GM23248 (cell line): ENCODE measurements at places on chromosomes 5 and 9.

DNA sequence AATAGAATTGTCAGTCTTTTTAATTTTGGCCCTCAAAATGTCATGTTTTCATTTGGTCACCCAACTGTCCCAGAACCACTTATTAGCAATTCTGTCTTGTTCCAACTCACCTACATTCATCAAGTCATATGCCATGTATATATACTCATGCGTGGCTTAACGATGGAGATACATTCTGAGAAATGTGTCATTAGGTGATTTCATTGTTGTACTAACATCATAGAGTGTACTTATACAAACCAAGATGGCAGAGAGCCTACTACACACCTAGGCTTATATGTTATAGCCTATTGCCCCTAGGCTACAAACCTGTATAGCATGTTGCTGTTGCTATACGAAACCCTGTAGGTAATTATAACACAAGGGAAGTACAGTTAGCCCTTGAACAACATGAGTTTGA, 36.6 kb downstream of the RNF38 start:
- no peak for DNase-seq

GRCh38 chr9:1668441-1668840, 346.7 kb upstream of the SMARCA2 start:
- DNase-seq, result no peak

DNA sequence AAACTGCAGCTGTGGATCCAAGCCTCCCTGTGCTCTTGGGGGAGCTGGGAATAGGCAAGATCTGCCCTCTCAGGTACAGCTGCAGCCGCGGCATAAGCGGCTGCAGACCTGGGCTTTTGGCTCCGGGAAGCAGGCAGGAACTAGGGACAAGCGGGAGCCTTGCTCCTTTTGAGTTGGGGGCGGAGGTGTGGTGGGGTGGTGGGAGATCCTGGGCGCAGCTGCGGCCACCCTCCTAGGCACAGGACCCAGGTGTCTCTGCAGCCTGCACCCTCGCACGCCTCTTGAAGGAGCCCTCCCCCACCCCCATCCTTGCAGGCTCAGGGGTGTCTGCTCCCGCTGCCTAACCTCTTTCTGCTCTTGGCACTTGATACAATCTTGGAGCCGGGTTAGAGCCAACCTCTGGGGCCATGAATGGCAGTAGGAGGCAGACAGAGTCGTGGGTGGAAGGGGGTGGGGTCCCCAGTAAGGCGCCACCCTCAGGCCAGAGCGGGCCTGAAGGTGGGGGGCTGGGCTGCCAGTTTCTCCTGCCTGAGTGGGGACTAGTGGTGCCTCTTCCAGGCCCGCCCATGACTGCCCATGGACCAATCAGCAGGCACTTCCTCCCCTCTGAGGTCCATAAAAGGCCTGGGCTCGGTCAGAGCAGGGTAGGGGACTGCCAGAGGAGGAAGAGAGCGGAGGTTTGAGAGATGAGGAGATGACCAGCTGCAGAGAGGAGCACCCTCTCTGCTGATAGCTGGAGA, 267.6 kb upstream of the TNC start:
- no peak for DNase-seq

GRCh38 chr9:99415606-99416005, 193.5 kb downstream of the SEC61B start:
- no peak for DNase-seq

GRCh38 chr9:4838189-4838546, 45.4 kb downstream of the RCL1 start:
- no peak for DNase-seq

GRCh38 chr9:112848316-112849151, 42.1 kb downstream of the SLC46A2 start:
- DNase-seq, result no peak

DNA sequence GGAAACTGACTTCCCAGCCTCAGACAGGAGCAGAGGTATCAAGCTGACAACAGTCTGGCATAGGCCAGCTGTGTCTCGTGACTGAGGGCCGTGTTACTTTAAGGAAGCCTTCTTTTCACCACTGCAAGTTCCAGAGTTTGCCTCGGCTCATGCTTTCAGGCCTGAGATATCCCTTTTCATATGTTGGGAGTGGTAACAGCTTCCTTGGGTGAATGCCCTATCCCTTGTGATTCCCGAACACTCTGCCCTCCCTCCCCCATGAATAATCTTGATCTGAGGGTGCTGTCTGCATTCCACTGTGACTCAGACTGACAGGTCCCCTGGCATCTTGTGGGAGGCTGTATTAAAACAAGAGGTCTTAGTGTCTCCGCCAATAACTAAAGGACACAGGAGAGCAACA, 49.7 kb upstream of the ARL15 start:
- peak; percentile 84 for DNase-seq

DNA sequence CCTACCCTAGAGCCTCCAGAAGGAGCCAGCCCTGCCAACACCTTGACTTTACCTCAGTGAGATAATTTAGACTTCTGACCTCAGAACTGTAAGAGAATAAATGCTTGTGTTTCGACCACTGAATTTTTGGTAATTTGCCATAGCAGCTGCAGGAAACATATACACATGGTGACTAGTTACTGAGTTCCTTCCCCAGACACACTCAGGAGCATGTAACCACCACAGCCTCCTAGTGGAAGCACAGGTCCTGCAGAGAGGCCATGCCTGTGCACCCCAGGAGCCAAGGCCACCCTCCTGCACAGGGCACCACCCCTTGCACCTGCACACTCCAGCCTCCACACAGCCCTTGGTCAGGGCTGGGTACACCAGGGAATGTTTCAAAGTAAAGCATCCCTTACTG, 7.6 kb upstream of the CAMSAP1 start:
- peak; percentile 14 for DNase-seq

- DNase-seq, result no peak
Measured at GRCh38 chr9:105673850-105674387, 11.7 kb downstream of the TAL2 start.

DNA sequence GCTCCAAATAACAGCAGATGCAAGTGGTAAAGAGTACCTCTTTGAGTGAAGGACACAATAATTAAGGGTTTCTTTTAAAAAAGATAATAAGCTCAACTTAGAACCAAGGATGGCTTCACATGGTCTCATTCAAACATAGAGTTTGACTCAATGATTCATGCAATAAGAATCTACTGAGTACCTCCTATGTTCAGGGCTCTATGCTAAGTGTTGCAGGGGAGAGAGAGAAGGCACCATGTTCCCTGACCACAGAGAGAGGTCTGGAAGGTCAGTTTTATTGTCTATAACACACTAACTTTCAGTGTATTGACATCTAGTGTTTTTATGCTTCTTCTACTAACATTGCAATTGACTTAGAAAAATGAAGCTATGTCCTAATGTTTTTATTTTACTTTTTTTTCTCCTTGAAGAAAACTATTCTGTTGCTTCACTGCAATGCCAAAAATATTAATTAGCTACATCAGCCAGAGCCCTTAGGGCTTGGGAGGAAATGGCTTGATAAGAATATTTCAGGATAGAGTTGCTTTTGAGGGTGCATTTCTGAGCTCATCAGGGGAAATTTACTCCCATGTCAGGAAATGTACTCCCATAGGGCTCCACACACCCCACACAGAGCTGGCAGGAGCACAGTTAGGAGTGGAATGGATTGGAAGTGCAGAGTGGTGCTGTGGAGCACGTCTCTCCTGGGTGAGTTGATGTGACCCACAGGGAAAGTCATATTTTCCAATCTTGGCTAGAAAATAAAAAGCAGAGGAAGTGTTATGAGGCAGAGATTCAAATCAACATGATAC, 106.6 kb downstream of the PDE8B start:
- DNase-seq, result peak; percentile 50

DNA sequence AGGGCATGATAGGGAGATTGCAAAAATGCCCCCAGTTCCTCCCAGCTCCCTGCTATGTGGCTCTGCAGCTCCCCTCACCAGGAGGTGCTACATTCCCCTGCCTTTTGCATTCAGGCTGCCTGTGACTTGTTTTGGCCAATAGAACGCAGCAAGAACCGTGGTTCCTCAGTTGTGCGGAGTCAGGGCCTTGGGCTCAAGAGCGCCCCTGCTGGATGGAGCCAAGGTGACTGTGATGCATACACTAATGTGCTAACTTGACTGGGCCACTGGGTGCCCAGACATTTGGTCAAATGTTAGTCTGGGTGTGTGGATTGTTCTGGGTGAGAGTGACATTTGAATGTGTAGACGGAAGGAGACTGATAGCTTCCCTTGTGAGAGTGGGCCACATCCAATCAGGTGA, 123.3 kb upstream of the MVB12B start:
- no peak for DNase-seq

DNA sequence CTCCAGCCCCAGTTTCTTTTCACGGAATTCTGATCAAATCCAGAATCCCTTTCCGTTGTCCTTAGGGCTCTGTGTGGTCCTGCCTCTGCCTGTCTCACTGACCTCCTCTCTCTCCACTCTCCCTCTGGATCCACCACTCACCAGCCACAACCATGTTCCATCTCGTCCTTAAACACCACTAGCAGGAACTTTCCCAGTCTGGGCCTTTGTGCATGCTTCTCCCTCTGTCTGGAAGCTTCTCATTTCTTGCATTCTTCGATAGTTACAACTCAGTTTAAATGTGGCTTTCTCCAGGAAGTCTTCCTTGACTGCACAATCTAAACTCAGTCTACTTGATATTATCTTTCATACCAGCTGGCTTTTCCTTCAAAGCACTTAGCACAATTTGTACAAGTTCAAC, 117.7 kb upstream of the MSX2 start:
- DNase-seq, result no peak

DNA sequence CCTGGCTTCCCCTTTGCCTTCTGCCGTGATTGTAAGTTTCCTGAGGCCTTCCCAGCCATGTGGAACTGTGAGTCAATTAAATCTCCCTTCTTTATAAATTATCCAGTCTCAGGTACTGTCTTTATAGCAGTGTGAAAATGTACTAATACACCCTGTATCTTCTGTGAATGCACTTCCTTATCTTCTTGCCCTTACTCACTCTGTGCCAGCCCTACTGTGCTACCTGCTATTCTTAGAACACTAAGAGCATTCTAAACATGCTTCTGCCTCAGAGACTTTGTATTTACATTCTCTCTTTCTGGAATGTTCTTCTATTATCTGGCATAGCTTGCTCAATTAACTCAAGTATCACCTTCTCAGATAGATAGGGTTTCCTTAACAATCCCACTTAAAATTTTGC, 164.4 kb upstream of the EDIL3 start:
- no peak for DNase-seq

GRCh38 chr5:55188656-55189540, 15.9 kb upstream of the CDC20B start:
- DNase-seq, result no peak

DNA sequence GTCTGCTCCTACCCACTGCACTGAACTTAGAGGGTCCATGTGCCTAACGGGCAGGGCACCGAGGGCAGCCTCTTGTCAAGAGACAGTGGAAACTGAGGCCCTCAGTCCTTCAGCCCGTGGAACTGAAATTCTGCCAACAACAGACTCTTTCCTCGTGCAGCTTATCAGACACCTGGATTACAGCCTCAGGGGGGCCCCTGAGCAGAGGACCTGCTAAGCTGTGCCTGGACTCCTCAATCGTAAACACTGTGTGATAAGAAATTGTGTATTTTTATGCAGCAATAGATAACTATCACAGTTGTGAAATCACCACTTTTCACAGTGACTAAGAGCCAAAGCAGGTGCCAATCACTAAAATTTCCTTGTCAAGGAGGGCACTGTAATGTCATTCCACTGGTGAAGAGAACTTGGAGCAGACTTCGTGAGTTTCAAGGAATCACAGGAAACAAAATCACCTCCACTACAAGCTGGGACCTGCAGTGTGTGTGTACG, 33.4 kb upstream of the CTSV start:
- DNase-seq, result no peak

DNA sequence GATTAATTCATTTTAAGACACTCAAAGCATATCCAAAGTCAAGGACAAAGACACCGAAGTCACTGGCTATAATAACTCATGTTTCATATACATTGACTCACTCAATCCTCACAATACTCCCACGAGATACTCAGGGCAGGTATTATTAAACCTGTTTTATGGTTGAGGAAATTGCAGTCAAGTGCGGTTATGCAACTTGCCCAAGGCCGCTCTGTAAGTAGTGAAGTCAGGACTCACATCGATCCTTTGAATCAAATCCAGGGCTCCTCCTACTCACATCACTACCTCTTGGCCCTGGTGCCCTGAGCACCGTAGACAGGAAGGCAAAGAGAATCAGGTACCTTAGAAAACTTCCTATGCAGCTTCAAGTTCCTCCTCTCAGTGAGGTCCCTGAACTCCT, 87.8 kb upstream of the APC start:
- no peak for DNase-seq

DNA sequence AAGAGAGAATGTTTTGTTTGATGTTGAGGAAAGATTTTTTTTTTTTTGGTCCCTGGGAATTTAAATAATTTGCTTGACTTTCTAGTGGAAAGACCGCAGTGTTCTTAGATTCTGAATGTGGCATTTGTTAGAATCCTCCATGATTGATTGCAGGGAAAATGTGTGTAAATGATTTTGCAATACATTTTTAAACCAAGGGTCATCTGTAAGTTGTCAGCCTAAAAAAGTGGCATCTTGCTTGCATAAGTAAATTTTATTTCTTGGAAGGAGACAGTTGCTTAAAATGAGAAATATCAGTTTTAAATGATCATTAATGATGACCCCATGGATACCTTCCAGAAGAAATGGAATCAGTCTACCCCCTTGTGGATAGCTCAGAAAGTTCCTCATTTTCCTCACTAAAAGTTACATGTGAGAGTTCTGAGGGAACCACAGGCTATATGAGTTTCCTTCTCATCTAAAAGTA, 105.1 kb upstream of the SLC25A48 start:
- DNase-seq, result no peak

DNA sequence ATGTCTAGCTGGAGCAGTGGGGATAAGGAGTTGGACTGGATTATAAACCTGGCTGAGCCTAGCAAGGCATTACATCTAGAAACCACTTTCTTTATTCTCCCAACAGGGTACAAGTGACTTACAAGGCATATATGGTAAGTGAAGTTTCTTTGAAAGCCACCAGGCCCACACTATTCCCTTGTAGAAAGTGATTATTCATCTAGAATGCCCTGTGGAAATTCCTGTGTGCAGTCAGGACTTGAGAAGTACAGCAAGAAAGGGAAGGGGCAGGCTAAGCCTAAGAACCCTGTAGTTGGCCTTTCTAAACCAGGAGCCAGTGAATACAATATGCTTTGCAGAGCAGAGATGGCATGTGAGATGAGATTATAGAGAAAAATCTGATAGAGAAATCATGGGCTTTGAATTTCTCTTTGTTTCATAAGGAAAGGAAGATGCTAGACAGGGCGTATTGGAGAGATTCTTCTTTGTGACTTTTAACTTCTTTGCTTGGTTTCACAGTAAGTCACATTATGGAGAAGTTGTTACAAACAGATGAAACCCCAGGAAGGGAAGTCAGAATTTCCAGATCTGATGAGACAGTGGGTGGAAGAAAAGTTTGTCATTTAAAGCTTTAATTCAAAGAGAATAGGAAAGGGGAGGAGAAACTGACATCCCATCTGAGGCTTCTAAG, 321.7 kb downstream of the NDUFS4 start:
- peak; percentile 7 for DNase-seq

- no peak for DNase-seq
Measured at GRCh38 chr9:92807031-92807756, 42.6 kb upstream of the BICD2 start.

GRCh38 chr5:133559960-133560359, 52.4 kb downstream of the FSTL4 start:
- DNase-seq, result no peak

- no peak for DNase-seq
Measured at GRCh38 chr5:170337045-170337733, 39.6 kb upstream of the LCP2 start.

GRCh38 chr9:99050924-99051323, 54.0 kb upstream of the TGFBR1 start:
- DNase-seq, result peak; percentile 45
